CD4-positive, alpha-beta T cell (primary cell): ENCODE measurements at places on chromosomes 5 and 9.

GRCh38 chr9:33245341-33245740 is 5.4 kb downstream of the SPINK4 start:
- DNase-seq, result no peak

- no peak for DNase-seq
These were observed 789 bp downstream of the ACER2 start for GRCh38 chr9:19409401-19410194.

DNA sequence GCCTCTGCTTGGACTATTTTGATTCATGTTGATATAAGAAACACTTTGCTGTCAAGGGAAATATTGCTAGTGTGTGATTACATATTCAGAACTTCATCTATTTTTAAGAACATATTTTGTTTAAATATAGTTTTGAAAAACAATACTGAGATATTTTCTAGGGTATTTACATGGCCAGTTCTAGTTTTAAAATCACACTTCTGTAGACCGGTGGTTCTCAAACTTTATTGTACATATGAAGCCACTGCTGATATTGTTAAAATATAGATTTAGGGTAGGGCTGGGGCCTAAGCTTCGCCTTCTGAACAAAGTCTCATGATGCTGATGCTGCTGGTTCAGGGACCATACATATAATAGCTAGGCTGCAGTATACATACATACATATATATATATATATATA is 1000.0 kb downstream of the PTPRD start:
- DNase-seq, result no peak

DNA sequence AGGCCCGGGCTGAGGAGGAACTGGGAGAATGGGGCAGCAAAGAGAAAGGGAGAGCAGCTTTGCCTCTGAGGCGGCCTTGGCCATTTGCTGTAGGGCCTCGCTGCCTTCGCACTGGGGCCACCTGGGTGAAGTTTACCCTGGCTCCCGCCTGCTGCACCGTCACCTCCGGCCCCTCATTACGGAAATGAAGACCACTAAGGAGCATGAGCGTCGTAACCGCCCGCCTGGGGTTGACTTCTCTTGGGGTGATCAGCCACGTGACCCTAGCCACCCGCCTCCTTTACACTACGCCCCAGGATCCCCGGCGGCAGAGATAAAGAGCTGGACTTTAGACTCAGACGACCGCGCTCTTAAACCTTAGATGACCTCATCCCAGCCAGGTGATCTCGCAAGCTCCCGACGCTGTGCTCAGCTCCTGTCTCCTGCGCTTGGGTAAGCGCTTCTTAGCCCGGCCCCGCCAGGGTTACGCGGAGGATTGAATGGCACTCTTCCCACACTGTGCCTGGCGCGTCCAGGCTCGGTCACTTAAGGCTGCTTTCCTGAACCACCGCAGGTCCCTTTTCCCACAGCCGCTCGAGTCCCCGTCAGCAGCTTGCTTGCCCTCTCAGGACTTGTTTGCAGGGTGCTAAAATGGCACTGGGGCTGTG is 107.9 kb upstream of the LARP1 start:
- no peak for DNase-seq

DNA sequence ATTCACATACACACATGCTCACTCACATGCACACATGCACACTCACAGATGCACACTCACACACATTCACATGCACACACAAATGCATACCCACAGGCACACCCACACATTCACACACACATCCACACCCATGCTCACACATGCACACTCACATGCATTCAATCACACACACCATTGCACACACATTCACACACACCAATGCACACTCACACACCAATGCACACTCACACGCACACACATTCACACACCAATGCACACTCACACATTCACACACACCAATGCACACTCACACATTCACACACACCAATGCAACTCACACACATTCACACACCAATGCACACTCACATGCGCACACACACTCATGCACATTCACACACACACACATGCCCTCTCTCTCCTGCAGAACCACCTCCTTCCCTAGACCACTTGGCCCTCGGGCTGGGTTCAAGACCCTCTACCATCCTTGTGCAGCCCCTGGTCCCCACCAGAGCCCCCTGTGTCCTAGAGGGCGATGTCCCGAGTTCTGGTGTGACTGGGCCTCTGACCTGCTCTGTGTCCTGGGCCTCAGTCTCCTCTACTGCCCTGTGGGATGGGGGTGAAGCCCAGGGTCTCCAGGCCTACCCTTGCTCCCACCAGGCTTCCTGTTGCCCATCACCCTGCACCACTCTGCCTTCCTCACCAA is 139.0 kb downstream of the OLFM1 start:
- no peak for DNase-seq

DNA sequence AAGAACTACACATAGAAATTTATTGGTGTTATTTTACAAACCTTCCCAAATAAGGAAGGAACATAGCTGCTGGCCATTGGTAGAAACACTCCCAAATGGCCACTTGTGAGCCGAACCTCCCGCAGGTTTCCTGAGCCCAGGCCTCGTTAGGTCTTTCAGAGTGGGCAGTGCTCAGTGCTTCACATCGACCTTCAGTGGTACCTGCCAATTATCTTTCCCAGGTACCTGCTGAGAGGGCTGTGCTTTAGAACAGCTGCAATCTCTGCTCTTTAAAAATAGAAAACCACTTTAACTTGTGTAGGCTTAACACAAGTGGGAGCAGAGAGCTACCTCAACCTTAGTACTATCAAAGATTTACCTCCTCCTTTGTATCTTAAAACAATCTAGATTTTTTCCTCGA is 334.1 kb downstream of the RFX3 start:
- no peak for DNase-seq

DNA sequence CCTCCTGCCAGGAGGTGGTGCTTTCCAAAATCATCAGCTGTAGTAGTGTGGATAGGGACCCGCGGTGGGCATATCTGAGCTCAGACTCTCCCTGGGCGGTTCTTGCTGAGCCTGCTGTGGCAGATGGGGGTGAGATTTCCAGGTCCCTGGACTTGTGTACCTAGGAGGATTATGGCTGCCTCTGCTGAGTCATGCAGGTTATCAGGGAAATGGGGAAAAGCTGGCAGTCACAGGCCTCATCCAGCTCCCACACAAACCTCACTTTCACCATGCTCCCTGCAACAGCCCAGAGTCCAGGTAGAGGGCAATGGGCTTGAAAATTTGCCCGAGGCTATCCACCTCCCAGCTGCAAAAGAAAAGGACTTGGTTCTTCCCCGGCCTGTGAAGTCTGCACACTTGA is 23.4 kb upstream of the MAMDC2 start:
- no peak for DNase-seq

- no peak for DNase-seq
These were observed 7.6 kb downstream of the BARX1 start for GRCh38 chr9:93947409-93948070.

DNA sequence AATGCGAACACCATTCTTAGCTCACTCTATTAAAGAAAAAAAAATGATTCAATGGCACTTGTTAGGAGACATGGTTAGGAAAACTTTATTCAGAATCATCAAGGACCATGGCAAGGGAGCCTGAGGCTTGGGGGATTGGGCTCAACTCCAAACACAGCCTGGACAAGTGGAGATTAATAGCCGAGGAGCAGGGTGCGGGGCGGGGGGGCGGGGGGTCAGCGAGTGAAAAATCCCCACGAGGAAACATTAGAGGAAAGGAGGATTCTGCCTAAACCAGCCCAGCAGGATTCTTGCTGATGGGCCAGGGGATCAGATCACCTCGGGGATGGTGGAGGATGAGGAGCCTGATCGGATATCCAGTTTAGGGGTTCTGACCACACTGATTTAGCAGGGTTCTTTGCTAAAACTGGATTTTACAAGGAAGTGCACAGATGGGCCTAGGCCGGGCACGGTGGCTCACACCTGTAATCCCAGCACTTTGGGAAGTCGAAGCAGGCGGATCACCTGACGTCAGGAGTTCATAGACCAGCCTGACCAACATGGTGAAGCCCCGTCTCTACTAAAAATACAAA is 24.4 kb upstream of the FIBCD1 start:
- no peak for DNase-seq

- DNase-seq, result no peak
These were observed 76.1 kb upstream of the OTULINL start for GRCh38 chr5:14505310-14506139.

- no peak for DNase-seq
These were observed 5.3 kb downstream of the SARDH start for GRCh38 chr9:133732639-133733408.

- DNase-seq, result no peak
These were observed 44.9 kb upstream of the MAN2A1 start for GRCh38 chr5:109644829-109645228.

DNA sequence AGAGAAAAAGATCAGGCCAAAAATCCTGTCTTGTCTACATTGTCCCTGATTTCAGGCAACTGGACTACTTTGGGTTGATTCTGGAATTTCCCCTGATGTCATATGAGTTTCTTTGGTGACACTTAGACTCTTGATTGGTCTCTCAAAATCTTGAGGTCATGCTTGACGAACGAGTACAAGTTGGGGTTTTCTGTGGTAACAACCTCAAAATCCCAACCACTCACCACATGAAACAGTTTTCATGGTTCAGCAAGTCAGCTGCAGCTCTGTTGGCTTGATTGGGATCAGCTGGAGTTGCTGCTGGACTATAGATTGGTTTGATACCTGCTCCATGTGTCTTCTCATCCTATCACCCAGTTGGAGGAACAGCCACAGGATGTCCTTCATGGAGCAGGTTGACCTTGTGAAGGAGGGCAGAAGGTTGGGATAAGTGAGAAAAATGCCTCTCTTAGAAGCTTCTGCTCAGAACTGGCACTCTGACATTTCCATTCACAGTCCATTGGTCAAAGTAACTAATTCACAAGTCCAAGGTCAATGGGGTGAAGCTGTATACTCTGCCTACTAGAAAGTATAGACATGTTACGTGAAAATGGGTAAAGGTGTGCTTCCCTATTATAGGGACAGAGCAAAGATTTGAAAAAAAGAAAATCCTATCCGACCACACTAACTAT is 284.5 kb downstream of the SH3GL2 start:
- DNase-seq, result no peak

DNA sequence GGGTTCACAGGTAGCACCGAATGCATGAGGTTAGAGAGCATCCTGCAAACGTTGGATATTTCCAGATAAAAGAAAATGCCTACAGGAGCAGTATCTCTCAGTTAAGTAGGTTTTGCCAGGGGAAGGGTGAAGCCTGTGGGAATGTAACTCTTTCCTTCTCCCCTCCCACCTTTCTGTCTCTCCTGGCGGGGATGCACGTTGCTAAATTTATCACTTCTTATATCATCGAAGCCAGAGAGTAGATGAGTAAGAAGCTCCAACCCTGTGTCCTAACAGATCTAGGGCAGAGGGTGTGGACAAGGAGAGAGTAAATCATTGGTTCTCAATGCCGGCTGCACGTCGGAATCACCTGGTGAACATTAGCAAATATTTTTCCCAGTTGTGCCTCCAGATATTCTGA is 457.5 kb downstream of the ENC1 start:
- no peak for DNase-seq

DNA sequence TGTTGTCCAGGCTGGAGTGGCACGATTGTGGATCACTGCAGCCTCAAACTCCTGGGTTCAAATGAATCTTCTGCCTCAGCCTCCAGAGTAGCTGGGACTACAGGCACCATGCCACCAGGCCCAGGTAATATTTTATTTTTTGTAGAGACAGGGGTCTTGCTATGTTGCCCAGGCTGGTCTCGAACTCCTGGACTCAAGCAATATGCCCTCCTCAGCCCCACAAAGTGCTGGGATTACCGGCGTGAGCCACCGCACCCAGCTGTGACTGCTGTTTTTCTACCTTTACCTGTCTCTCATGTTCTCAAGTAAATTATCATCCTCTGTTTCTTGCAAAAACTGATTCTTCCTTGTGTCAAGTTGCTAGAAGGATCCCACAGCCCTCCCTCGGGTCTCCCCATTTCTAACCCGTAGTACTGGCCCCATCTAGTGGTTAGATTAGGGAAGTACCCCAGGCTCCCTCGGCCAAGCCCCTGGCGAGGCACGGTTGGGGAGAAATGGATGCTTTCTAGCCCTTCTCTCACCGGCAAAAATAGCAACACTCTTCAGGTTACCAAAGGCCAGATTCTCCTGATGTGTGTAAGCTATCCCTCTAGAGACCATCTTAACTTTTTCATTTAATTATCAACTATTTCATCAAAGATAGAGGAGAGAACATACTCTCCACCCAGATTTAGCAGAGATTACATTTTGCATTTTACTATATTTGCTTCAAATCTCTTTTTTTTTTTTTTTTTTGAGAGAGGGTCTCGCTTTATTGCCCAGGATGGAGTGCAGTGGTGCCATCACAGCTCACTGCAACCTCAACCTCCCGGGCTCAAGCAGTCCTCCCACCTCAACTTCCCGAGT is 19.2 kb upstream of the TOR1B start:
- peak; percentile 84 for DNase-seq

DNA sequence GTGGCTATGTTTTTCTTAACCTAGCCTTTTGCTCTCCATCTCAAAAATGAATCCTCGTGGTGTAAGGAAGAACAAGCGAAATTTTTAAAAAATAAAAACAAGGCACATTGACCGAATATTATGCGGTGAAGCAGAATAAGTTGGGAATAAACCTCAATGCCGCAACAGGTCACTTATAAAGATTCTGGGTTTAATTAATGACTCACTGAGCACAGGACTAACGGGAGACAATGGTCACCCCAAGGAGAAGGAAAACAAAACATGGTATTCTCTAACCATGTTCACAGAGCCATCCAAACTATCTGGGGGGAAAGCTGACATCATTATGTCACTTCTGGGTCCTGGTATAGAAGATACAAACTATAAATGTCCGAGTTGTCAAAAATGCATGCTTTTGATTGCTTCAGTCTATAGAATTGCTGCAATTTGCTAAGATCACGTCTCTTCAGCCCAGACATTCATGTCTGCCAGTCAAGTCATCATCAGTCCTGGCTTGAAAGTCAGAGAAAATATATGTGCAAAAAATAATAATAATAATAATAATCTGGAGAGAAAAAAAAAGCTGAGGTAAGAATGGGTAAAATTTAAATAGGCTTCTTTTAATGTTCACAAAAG is 280.6 kb downstream of the NR2F1-AS1 start:
- DNase-seq, result no peak

DNA sequence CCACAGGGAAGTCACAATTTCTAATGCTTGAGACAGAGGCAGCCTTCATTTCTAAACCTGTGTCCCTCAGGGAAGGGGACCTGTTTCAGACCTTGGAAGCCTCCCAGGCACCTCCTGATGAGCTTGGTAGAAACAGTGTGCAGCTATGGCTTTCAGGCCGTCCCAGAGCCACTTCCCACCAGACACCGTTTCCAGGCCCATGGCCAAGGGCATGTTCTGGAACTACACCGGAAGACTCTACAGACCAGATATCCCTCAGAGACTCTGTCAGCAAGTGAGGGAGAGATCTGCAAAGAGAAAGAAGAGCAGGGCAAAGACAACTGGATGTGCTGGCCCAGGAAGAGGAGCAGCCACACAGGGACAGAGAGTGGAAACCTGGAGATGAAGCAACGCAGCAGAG is 82.2 kb upstream of the HSPA9 start:
- no peak for DNase-seq

GRCh38 chr5:172420235-172420939 is 33.9 kb downstream of the SH3PXD2B start:
- no peak for DNase-seq
